Astrocyte of the cerebellum (primary cell): ENCODE measurements at places on chromosomes 1 and 21.

GRCh38 chr1:17498214-17498613 is 41.3 kb upstream of the ARHGEF10L start:
- no peak for DNase-seq

DNA sequence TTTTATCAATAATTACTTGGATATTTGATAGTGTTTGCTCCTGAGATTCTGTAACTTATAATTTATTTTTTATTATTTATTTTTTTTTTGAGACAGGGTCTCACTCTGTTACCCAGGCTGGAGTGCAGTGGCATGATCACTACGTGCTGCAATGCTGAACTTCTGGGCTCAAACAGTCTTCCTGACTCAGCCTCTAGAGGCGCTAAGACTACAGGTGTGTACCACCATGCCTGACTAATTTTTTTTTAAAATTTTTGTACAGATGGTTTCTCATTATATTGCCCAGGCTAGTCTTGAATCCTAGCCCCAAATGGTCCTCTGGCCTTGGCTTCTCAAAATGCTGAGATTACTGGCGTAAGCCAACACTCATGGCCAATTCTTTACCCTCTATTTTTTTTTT is 845.5 kb upstream of the ADGRL4 start:
- DNase-seq: no peak

GRCh38 chr1:40081871-40082270 is 15.2 kb downstream of the PPT1 start:
- no peak for DNase-seq

GRCh38 chr21:31449921-31450535 is 106.0 kb upstream of the TIAM1 start:
- DNase-seq: no peak

- DNase-seq: no peak
These were observed 19.9 kb upstream of the CLDN14 start for GRCh38 chr21:36499578-36500471.

DNA sequence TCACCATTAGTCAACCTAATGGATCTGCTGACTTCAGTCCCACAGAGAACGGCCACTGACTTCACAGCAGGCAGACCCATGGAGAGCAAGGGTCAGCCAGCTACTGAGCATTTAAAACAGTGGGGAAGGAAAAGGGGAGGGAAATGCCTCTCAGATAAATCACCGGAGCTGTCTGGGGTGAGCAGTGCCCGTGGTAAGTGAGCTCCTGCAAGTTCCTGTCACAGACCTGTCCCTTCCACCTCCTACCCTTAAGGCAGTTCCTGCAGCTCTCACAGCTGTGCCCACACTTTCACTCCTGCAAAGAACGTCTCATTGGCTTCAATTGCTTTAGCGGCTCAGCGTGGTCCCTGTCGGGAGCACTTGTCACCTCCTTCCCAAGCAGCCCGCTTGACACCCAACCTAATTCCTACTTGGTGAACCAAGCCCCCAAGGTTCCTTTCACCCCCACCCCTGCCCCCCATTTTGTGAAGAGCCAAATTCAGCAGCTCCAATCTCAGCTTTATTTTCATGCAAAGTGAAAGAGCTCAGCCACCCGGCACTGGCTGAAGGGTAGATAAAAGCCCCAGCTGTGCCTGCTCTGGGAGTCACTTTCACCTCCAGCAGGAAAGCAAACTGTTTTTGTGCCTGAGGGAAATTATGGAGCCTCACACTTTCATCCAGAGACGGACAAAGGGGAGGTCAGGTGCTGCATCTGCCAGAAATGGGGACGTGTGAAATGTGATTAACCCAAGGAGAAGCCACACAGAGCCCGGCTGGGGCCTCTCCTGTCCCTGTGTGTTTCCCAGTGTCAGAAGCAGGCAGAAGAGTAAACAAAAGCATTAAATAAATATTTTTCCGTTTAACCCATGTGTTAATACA is 306.2 kb downstream of the TTLL7 start:
- no peak for DNase-seq

DNA sequence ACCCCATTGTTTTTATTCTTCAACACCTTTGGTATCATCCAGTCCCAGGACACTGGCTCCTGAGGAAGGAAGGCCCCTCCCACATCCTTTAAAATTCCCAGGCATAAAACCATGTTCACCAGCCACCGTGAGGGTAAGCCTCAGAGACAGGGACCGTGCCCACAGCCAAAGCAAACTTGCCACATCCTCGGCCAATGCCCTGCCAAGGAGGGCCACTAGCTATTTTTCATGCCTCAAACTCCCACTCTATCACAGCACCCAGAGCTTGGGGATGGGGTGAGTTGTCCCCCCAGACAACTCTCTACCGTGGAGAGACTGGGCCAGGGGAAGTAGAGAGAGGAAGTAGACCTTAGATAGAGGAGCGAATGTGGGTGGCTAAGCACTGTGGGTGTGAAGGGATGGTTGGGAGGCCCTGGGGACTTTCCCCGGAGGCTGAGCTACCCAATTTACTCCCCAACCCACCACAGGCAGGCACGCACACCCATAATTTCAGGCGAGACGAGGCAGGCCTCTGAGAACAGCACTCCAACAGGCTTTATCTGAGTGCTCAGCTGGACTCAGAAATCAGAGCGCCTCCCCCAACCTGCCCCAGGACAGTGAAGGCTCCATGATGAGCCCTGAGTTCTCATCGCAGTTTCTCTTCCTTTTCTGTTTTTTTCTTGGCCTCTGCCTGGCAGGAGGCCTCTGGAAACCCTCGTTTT is 15.9 kb upstream of the BTG2 start:
- DNase-seq: no peak

GRCh38 chr21:28832013-28832714 is 160.5 kb downstream of the LTN1 start:
- no peak for DNase-seq

DNA sequence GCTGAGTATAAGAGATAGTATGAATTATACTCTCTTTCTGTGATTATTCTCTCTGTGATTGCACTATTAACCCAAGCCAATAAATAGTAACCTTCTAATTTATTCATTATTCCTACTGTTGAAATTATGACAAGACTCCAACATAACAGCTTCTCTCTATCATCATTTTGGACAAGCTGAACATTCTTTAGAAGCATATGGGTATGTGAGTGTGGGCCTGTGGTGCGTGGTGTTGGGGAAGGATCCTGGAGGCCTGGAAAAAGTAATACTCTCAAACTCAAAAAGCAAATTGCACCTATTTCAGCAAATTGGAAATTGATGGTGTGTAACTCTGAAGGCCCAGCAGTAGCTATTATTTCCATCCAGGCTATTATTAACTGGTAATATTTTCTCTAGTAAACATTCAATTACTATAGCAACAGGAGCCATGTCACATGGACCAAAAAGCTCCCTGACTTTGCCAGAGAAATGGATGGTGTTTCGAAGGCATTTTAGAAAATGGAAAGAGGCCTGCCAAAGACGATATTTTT is 502.8 kb downstream of the LTN1 start:
- DNase-seq: no peak

DNA sequence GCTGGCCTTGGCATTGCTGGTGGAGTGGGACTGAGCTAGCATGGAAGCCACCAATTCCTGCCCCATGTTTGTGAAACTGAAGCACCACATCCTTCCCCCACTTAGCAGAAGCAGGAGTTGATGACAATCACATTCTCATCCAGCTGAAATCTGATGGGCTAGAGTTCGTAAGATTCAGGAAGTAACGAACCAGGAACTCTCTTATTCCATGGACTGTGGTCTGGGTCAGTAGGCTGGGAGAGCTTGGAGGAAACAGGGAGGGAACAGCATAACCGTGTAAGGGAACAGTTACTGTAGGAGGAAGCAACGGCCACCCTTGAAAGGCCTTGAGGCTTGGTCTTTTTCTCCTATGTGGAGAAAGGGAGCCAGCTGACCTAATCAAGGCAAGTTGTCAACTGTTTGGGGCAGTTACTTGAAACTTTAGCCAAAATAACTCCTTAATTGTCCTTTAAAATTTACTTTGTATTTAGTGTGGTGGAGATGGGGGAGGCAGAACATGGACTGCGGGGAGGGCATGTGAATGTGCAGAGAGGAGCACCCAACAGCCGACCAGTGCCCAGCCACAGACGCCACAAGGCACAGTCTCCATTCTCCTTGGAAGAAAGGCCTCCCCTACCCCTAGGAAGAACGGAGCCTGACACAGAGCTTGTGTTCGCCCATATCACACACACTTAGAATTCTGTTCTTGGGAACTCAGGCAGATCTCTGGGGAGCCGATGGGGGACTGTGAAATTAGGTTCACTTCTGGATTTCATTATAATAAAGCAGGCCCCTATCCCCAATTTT is 2.0 kb upstream of the COQ8A start:
- no peak for DNase-seq

GRCh38 chr21:35779690-35780570 is 280.4 kb downstream of the SETD4 start:
- DNase-seq: peak; percentile 33

GRCh38 chr1:32701421-32701911 is 1.1 kb downstream of the SYNC start:
- no peak for DNase-seq

GRCh38 chr1:22804406-22804805 is 93.8 kb downstream of the EPHB2 start:
- no peak for DNase-seq

- DNase-seq: no peak
These were observed 4.4 kb upstream of the SLC27A3 start for GRCh38 chr1:153770797-153771196.

GRCh38 chr21:26179501-26179900 is 8.9 kb upstream of the APP start:
- no peak for DNase-seq

DNA sequence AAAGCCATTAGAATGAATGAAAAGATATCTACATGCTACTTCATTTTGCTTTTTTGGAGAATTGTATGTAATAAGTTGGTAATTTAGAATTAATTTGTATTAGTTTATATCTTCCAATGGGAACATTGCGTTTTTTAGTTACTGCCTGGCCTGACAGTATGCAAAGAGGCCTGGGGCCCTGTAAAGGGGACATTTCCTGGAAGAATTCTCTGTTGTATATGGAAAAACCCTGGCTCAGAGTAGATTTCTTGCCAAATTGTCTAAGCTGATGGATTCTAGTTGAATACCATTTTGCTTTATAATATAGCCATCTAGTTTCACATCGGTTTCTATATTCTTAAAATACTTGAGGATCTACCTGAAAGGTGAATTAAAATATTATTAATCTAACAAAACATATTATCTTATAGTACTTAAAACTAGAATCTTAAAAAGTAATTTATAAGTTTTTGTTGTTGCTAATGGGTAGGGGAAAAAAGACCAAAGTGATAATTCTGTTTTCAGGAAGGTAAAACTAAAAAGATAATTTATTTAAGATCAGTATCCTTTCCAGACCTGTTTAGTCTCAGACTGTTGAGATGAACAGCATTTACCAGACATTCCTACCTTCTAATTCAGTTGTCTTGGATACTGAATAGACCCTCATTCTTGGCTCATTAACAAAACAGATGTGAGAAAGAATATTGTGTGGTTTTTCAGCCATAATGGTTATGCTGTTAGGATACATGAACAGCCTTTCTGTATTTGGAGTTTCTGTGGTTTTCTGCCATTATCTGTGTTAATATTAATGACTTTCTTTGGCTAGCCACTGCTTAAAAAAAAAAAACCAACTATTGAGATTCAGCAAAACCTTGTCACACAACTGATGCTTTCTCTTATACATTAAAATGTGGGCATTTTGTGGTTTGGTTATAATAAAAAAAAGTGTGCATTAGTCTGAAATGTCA is 4.8 kb downstream of the AGO3 start:
- DNase-seq: peak; percentile 55

- no peak for DNase-seq
These were observed 247.6 kb downstream of the KCNJ6 start for GRCh38 chr21:37668462-37669239.
